Nucleus accumbens (tissue), 56 donors: ENCODE measurements at places on chromosomes 5 and 9.
A peak's percentile ranks its signal among the peaks of the same experiment; 100 is the strongest.

DNA sequence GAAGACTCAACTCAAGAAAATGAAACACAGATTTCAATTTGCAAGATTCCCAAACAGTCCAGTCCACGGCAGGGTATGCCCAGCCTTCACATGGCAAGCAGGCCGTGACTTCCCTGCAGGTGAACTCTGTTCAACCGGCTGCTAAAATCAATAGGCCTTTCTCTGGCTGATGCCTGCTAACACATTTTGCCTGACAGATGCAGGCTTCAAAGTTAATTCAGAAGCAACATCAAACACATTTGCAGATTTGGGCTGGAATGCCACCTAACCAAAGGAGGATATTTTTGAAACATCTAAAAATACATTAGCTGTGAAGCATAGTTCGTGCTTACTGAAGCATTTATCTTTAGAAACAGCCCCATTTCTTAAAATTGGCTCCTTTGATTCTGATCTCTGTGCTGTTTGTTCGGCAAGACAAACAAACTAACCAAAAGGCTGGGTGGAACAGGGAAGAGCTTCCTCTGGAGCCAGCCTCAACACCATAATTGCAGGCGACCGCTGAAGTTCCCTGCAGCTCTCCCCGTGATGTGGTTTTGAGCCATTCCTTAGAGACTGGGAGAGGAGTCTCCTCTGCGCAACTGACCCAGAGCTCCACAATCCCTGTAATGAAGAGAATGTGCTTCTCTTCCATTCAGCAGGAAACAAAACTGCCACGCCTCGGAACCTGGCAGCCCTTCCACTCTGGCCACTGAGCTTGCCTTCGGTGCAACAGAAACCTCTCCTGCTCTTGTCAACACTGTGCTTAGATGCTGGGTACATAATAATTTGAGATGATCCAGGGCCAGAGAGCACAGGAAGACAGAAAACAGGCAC, 126.5 kb downstream of the MYO10 start:
- DNase-seq: no peak

DNA sequence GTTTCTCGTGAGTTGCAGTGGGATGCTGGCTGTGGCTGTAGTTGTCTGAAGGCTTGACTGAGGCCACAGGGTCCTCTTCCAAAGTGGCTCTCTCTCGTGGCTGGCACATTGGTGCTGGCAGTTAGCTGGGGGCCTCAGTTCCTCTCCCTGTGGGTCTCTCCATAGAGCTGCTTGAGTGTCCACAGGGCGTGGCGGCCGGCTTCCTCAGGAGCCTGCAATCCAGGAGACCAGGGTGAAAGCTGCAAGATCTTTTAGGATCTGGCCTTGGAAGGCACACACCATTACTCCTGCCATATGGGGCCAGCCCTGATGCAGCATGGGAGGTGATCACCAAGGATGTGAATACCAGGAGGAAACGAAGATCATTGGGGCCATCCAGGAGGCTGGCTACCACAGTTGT, 41.1 kb downstream of the ANKRD33B start:
- no peak for DNase-seq

DNA sequence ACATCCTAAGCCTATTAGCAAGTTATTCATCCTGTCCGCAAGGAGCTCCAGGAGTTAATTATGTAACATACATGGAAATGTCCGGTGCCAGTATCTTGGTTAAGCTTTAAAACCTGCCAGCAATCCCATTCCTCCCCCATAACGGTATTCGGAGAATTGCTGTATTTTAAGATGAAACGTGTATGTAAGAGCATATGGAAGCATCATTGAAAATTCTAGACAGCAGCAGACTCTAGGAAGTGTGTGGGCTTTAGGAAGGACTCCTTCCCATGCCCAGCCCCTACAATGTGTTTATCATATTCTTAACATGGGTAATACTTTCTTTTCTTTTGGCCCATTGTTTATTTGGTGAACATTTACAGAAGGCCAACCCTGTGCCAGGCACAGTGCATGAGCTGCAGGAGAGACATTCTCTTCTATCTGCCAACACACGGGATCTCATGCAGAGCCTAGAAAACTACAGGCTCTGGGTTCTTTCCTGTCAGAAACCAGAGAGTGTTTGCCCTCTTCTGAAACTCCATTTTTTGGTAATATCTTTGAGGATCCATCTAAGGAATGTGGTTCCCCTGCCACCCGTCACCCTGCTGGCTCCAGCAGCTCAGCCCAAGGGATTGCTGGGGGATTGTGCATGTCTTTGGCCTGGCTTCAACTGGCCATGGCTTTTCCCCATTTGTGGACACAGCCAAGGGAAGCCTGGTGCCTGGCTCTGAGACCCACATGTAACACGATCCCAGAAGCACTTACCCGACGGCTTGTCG, 15.1 kb downstream of the ANGPTL2 start:
- no peak for DNase-seq

GRCh38 chr9:77876091-77876490, 155.5 kb downstream of the GNAQ start:
- no peak for DNase-seq

DNA sequence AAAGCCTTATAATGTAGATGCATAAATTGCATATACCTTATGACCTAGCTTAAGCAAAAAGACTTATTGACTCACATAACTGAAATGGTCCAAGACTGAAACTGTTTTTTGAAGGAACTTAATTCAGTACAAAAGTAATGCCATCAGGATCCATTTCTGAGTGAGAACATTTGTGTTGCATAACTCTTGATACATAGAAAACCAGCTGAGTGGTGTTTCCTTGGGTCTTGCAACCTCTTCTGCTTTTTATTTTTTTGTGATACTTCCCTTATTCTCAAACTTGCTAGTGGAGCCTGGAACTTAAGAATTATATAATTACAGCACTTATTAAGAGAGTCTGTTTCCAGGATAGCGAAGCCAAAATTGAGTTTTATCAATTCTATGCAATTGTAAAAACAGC, 272.0 kb downstream of the MAN2A1 start:
- no peak for DNase-seq

DNA sequence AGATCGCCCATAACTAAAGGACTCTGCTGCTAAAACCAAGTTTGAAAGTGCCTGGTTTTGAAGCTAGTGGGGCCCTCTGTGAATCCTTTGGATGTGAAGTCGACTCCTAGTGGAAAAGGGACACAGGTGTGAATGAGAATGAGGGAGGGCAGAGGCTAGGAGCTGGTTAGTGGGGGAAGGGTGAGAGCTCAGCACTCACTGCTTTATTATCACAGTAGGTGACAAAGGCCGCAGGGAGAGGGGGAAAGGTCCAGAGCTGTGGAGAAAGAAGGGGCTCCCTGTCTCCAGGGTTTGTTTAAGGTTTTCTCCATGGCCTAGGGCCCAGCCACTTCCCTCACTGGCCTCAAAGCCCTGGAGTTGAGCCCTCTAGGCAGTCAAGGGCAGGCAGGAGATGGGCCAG, 3.5 kb downstream of the HDHD3 start:
- no peak for DNase-seq

- no peak for DNase-seq
Measured at GRCh38 chr5:128317481-128317880, 220.6 kb downstream of the FBN2 start.

DNA sequence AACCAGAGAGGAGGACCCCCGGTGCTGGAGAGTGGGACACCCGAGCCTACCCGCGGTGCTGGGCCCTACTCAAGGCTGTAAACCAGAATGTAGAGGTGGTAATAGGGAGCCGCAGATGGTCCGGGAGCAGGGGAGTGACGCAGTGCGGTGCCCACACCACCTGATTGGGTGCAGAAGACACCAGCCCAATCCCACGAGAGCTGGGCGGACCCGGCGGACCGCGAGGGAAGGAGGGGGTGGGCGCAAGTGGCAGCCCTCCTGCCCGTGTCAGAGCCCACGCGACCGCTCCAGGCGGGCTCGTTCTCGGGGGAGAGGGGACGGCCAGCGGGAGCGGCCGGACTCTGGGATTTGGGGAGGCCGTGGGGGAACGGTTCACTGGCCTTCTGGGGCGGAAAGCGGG, 71.2 kb downstream of the C9orf50 start:
- peak; percentile 68 for DNase-seq

DNA sequence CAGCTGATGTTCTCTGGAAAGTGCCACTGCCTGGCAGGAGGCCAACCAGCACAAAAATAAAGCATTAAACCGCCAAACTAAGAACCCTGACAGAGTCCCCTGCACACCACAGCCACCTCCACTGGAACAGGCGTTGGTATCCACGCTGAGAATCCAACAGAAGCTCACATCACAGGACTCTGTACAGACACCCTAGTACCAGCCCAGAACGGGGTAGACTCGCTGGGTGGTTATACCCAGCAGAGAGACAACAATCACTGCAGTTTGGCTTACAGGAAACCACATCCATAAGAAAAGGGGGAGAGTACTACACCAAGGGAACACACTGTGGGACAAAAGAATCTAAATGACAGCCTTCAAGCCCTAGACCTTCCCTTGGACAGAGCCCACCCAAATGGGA, 15.0 kb upstream of the POU5F2 start:
- no peak for DNase-seq

GRCh38 chr5:9661316-9662015, 31.3 kb upstream of the TAS2R1 start:
- DNase-seq: no peak

DNA sequence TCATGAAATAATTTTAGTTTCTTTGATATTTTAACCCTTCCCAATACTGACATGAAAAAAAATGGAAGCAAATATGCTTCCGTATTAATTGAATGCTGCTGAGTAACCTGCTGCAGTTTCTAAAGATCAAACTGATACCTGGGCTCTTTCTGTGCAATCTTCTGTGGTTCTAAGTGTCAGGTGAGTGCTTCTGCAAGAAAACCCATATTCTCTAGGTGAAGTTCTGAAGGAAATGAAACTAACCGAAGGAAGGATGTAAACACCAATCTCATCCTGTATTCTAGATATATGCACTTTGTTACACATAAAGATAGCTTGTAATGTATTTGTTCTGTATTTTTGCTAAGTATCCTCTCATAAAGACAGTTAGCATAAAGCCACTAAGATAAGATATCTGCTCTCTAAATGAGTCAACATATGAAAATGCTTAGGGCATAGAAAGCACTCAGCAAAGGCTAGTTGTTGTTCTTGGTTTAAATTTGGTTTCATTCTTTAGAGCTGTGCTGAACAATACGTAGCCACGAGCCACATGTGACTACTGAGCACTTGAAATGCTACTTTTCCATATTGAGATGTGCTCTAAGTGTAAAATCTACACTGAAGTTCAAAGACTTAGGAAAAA, 52.0 kb downstream of the ITGA2 start:
- DNase-seq: no peak
